ENCODE measurements at places on chromosomes 4 and X.

- DNase-seq, result peak; percentile 0
Observed at GRCh38 chrX:93874554-93874953, 200.5 kb downstream of the FAM133A start.

- no peak for DNase-seq
Observed at GRCh38 chrX:24242649-24243175, 71.2 kb downstream of the SUPT20HL2 start.

GRCh38 chr4:138627096-138627495, 384.9 kb upstream of the SLC7A11 start:
- peak; percentile 37 for DNase-seq

DNA sequence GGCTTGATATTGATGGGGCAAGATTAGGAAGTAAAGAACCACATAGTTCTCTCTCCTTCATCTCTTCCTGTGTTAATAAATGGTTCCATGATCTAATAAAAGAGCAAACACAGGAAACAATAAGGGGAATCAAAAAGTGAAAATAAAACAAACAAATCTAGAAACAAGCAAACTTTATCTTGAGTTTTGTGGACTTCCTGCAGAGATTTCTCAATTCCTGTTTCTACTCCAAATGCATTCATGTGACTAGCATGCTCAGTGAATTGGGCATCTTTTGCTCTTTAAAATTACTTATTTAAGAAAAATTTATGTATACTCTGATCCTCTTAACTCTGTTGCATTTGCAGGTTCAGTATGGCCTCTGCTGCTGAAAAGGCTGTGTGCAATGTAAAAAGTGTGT, 682.0 kb downstream of the KCTD8 start:
- DNase-seq, result no peak

DNA sequence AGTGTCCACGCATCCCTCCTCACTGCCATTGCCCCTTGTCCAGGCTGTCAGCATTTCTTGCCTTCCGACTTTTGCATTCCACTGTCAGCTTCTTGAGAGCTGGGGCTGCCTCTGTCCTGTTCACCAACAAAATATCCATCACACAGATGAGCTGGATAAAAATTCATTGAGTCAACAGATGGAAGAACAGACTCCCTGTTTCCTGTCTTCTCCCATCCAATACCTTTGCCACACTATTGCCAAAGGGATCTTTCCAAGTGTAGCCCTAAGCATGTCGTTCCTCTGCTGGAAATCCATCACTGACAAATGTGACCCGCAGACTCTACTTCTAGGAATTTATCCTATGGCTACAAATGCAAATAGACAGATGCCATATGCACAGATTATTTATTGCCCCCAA, 78.0 kb upstream of the PJA1 start:
- DNase-seq, result no peak

Measured in HT1080 (cell line).